ENCODE measurements at places on chromosomes 4 and X.

GRCh38 chr4:7973545-7973981 lies 33.9 kb upstream of the AFAP1 start:
- peak; percentile 65 for DNase-seq

- DNase-seq = no peak
Observed at GRCh38 chr4:64479338-64479737, 70.1 kb upstream of the TECRL start.

DNA sequence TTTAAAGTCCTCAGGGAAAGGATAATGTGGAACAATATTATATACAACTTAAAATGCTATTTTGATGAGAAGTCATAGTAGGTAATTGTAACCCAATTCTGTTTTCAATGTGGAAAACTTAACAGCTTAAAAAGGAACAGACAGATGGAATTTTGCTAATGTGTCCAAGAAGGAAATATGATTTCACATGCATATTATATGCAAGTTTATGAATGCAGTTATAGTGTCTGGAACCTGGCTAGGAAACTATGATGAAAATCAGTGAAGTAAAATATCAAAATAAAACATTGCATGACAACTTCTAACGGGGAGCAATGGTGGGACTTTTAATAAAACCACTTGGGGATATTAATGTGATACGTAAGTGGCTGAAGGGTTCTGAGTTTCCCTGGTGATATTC lies 152.6 kb upstream of the HAND2 start:
- DNase-seq = no peak

DNA sequence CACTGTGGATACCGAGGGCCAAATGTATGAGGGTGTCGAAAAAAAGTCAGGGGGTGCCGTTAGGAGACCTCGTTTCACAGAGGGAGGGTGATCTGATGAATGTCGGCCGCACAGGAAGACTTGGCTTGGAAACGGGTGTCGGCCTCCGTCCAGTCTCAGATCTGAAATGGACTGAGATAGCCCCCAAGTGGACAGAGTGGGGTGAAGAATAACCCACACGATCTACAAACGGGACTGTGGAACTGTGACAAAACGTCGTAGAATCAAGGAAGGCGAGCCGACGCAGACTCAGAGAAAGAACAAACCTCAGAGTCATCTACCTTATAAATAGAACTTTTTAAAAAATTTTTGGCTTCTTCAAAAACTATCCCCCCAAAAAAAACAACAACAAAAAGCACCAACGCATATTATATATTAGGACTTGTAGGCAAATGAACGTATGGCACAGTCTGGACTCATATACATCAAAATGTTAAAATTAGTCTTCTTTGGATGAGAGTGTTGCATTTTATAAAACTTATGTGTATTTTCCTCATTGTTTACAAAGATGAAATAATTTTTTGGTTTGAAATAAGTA lies 63.8 kb upstream of the IRF2 start:
- DNase-seq = peak; percentile 87

DNA sequence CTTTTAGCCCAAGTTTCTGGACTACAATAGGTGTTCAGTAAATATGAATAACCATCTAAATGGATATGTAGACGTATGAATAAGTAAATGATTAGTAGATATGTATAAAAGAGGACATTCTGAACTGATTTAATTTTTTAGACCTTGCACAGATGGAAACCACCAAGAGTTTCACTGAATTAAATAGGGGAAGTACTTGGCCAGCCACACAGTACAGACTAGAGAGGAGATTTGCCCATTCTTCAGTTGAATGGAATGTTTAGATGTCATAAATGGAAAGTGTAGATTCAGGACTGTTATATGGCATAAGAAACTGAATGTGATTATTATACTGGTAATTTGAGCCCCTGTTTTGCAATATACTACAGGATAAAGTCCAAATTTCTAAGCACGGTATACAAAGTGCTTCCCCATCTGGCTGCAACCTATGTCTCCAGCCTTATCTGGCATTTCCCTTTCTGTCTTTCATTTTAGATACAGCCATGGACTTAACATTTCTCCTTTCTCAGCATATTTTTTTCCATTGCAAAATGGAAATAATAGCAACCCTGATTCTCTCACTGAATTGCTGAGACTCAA lies 137.8 kb upstream of the HS3ST1 start:
- no peak for DNase-seq

GRCh38 chr4:176011529-176011928 lies 54.1 kb upstream of the WDR17 start:
- DNase-seq = no peak

GRCh38 chrX:129678614-129679195 lies 23.9 kb upstream of the APLN start:
- peak; percentile 27 for DNase-seq

- DNase-seq = no peak
Observed at GRCh38 chr4:177171588-177171987, 138.1 kb upstream of the NEIL3 start.

GRCh38 chr4:142690406-142691163 lies 155.5 kb downstream of the INPP4B start:
- DNase-seq = no peak

DNA sequence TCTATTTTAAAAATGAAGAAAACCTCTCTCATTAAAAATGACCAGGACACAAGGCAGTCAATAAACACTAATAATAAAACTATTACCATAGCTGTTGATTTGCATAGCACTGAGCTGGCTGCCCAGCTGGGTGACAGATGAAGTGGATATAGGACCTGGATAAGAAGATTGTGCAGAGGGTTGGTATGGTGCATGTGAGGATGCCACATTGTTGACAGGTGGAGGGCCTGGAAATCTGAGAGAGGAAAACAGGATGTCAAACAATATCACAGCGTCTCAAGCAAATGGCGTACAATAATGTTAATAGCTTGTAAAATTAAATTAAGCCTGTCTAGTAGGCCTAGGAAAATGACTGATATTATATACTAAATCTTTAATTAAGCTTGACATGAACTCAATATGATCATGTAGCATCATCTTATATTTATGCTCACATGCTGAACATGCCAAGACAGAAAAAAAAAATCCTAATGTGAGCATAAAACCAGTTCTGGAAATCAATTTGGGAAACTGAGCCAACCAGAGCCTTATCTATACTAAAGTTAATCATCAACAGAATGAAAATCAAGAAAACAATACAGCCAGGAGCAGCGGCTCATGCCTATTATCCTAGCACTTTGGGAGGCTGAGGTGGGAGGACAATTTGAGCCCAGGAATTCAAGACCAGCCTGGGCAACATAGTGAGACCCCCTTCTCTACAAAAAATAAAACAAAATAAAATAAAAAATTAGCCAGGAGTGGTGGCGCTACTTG lies 18.6 kb downstream of the SEC24D start:
- no peak for DNase-seq

DNA sequence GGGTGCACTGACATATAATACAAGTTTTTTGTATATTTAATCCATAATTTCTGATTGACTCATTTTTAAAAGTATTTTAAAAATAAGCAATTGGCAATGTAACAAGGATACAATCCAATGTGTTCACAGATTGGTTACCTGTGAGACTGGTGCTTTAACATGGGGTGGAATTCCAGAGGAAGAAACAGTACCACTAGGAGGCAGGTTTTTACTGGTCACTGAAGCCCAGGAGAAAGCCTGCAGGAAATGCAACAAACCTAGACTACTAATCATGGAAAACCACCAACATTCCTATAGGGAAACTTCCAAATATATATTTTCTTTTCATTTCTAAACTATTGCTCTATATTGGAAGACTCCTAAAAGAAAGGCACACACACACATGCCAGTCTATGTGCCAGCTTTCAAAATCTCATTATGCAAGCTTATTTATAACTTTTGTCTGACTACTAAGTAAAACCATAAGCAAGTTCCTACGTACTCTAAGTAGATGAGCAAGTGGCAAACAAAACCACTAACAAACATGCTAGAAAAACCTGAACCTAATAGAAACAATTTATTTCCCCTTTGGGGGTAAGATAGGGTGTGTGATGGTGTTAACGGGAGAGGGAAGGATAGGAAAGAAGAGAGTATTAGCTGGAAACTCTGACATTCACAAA lies 19.2 kb downstream of the G3BP2 start:
- peak; percentile 30 for DNase-seq

- DNase-seq = peak; percentile 79
Observed at GRCh38 chr4:56786955-56787354, 34.5 kb downstream of the SPINK2 start.

DNA sequence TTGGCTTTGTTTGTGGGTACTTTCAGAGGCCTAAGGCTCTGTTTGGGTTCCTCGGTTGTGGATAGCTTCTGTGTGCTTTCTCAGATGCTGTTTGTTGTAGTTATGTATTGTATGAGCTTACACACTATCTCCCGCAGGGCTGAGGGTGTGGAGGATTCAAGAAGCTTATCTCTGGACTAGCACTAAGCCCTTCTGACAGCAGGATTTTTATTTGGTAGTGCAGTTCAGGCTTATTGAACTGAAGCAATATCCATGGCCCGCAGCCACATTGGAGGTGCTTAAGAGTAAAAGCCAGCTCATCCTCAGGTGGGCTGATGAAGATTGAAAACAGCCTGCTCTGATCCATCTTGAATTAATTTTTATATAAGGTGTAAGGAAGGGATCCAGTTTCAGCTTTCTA lies 128.2 kb downstream of the RASGEF1B start:
- DNase-seq = no peak

DNA sequence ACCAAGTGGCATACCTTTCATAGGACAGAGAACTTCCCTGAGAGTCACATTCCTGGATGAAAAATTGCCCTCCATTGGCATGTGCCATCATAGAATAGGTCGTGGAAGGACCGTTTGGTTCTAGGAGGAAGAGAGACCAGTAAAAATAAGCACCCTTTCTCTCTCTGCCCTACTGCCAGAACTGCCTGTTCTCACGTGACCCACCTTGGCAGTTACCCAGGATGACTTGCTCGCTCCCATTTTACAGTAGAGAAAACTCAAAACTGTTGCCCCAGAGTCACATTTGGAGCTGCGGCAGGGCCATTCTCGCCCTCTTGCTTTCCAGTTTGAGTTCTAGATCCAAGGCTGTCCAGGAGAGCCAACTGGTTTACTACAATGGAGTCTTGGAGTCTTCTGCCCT lies 1.1 kb upstream of the NLGN3 start:
- peak; percentile 37 for DNase-seq

- no peak for DNase-seq
Observed at GRCh38 chrX:154417157-154417556, 5.8 kb downstream of the TAFAZZIN start.

GRCh38 chr4:6308899-6309643 lies 39.4 kb downstream of the WFS1 start:
- DNase-seq = no peak

- no peak for DNase-seq
Observed at GRCh38 chr4:122508083-122508482, 51.6 kb upstream of the IL2 start.

DNA sequence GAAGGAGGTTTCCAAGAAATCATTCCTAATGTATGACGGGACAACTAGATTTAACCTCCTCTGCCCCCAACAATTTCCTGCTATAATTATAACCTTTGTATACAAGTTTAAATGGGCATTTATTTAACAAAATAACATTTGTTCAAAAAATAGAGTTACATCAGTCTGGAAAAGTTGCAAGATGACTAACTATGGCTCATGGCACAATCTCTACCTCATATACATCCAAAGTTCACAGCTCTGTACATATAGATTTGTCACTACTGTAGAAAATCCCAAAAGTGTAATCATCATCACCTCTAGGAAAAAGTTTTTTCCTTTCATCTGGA lies 3.8 kb upstream of the RPS6KA3 start:
- no peak for DNase-seq

- DNase-seq = peak; percentile 72
Observed at GRCh38 chr4:112704991-112705845, 68.3 kb downstream of the LARP7 start.

DNA sequence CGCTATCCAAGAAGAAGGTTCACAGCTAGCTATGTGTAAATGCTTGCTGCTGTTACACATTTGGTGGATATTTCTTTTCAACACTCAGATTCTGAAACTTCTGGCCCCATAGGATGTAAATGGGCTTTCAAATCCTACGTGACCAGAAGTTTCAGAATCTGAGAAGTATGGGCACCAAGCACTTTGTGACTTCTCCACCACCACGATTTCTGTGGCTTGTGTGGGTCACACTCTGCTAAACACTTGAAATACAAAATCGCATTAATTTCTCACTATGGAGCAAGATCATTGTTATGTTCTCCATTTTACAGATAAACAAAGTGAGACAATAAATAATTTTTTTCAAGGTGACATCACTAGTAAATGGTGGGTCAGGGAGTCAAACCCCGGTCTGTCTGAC lies 259.4 kb upstream of the JADE1 start:
- DNase-seq = no peak

DNA sequence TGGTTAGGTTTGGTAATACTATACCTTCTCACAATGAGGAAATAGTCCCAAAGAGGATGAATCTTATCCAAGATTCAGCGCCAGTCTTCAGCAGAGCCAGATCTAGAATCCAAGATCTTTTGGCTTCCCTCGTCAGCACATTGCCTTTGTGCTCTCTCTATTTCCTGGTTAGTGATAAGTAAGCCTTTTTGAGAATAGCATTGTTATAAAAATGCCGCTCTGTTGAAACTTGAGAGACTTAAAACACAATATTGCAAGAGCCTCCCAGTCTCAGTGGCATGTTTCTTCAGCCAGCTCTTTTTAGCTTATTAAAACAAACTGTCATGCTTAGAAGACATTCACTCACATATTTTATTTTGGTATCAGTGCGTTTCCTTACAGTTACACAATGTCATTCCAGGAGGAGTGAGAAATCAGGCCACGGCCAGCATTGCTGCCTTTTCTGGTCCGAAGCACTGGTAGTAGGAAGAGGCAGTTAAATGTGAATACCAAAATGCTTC lies 141.4 kb downstream of the KLHL8 start:
- DNase-seq = peak; percentile 73

DNA sequence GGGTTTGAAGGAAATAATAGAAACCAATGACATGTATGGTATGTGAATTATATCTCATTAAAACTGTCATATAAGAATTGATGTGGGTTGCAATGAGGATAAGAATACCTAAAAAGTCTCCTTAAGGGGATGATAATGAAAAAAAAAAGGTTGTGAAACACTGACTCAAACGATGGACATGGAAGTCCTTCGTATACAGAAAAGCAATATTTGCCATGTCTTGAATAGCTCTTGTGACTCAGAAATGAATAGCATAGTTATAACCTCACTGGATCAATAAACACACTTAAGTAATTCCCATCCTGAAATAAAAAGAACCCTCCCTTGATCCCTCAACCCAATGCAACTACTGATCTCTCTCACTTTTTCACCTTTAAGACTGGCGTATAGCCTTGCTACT lies 89.7 kb downstream of the OPHN1 start:
- DNase-seq = no peak

DNA sequence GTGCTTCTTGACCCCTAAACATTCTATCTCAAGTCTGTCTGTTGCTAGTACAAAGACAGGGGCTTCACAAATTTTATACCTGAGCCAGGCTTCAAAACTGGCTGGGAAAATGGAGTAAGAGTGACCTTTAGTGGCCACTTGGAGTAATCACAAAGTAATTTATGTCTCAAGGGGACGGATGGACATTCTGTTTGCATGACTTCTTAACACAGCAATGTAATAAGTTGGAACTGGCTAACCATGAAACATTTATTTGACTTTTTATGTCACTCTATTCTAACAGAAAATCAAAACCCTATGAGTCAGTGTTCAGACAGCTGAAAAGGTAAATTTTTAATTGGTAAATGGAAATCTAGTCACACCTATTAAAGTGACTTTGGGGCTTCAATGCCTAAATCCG lies 600.6 kb downstream of the ANKRD50 start:
- peak; percentile 58 for DNase-seq

- DNase-seq = no peak
Observed at GRCh38 chr4:100288161-100288560, 97.9 kb upstream of the DDIT4L start.

- DNase-seq = no peak
Observed at GRCh38 chr4:169158046-169158445, 112.7 kb downstream of the SH3RF1 start.

GRCh38 chr4:184648313-184649025 lies 778 bp downstream of the CASP3 start:
- peak; percentile 81 for DNase-seq

All from GM03348 (cell line).